ENCODE measurements at places on chromosomes 16 and 17.

GRCh38 chr17:19005137-19005773 is 691 bp upstream of the FAM83G start:
- no peak for DNase-seq

GRCh38 chr17:17422641-17423040 is 54.2 kb upstream of the MED9 start:
- no peak for DNase-seq

DNA sequence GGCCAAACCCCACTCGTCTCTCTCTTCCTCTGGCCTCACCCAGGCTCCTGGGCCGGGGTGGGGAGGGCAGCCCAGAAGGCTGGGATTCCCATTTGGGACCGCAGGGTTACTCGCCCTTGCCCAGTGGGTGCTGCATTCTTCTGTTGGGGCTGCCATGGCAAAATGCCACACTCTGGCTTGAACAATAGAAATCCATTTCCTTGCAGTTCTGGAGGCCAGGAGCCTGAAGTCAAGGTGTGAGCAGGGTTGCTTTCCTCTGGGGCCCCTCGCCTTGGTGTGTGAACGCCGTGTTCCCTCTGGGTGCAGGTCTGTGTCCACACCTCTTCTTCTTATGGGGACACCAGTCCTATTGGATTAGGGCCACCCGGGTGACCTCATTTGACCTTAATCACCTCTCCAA is 105.8 kb upstream of the GSE1 start:
- DNase-seq, result no peak

GRCh38 chr17:3447625-3448024 is 14.0 kb upstream of the OR1E2 start:
- DNase-seq, result peak; percentile 11

DNA sequence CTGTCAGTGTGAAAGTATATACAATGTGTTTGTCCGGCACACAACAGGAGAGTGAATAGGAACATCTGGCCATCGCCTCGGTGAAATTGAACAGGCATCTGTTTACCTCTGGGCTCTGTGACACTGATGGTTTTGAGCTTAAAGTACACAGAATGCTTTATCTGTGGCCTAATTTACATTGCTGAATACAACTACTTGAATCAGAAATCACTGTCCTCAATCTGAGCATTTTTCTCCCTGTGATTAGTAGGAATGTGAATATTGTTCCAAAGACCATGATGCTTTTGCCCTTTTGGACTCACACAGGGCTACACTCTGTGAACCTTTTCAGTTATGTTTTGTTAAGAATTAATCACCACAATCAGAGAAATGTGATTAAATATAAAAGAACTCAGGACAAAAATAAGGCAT is 323.0 kb upstream of the TBX2 start:
- DNase-seq, result no peak

- peak; percentile 24 for DNase-seq
Measured at GRCh38 chr16:66159987-66160386, 206.5 kb upstream of the CDH5 start.

DNA sequence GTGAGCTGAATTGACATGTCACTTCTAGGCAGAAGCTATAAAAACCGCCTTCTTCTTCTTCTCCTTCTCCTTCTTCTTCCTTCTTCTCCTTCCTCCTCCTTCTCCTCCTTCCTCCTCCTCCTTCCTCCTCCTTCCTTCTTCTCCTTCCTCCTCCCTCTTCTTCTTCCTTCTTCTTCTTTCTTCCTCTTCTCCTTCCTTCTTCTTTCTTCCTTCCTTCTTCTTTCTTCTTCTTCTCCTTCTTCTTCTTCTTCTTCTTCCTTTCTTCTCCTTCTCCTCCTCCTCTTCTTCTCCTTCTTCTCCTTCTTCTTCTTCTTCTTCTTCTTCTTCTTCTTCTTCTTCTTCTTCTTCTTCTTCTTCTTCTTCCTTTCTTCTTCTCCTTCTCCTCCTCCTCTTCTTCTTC is 4.8 kb upstream of the FBXL19 start:
- DNase-seq, result no peak

DNA sequence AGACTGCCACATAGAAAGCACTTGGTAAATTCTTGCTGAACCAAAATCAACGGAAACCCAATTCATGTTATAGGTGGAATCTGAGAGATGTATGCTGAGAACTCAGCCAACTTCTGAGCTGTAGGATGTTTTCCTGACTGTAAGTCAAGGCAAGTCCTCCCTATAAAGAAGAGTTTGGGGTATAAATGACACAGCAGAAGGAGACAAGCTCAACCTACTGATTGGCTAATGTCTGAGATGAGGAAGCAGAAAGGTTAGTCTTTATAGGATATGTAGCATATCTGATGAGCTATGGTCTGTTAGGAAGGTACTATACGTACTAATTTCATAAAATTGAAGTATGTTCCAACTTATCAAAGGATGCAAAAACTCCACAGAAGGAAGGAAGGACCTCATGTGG is 99.5 kb downstream of the XYLT1 start:
- DNase-seq, result no peak

DNA sequence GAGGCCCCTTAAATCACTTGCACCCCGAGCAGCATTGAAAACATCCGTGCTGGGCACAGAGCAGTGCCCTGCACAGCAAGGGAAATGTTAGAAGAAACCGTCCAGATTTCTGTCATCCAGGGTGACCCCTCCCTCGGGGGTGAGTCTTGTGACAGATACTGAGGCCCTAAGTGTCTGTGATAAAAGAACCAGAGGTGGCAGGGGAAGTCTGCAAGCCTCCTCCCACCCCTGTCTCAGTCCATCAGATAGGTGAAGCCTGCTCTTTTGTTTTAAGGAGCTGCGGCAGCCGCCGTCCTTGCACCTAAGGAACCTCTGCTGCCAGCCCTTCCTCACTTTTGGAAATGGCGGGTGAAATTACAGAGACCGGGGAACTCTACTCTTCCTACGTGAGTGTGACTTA is 845 bp upstream of the NAT9 start:
- no peak for DNase-seq

DNA sequence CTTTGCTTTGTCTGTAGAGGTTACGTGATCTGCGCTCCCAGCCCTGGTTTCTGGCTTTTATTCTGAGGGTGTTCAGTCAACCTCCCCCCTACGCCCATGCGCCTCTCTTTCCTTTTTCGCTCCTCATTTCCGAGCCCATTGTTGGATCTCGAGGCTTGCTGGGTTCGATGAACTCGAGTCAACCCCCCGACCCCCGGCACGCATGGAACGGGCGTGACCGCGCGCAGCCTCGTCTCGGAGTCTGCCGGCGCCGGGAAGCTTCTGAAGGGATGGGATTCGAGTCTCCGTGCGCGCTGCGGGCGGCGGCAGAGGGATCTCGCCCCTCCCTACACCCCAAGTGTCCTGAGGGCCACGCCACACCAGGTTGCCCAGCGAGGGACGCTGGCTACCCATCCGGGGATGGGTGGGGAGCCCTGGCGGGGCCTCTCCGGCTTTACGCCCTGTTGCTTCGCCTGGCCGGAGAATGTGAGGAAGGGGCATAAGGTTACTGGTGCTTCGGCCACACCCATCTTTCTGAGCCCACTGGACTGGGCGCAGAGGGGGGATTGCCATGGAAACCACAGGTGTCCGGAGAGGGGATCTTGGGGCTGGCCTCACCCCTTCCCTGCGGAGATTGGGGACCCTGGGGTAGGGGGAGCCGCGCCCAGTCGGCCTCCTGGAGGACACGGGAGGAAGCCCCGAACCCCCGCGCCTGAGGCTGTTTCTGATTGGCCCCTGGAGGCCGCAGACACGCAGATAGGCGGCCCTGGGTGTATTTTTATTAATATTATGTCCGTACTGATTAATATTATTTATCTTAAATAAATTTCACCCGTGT is 1.8 kb downstream of the MAPT start:
- peak; percentile 5 for DNase-seq

DNA sequence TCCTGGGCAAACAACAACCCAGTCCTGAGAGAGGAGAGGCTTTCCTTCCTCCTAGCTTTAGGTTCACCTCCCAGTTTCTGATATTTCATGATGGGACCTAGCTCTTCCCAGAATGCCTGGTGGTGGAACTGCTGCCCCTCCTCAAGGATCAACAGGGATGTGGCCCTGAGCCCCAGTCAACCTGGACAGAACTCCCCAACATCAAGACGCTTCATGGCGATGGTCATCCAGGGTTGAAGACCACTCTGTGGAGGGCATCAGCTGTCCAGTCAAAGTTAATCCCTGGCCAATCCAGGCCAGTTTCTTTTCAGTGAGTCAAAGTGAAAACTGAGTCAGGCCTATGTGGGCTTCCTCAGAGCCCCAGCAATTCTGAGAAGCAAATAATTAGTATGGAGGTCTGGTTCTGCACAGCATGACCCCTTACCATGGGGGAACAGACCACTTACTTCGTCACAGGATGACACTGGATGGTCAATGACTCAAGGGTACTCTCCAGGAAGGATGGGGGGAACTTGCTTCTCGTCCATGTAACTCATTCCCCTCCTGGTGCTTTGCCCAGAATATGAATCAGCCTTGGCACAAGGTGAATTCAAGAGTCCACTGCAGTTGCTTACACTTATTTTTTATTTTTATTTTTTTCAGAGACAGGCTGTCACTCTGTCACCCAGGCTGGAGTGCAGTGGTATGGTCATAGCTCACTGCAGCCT is 14.7 kb upstream of the XYLT2 start:
- no peak for DNase-seq

DNA sequence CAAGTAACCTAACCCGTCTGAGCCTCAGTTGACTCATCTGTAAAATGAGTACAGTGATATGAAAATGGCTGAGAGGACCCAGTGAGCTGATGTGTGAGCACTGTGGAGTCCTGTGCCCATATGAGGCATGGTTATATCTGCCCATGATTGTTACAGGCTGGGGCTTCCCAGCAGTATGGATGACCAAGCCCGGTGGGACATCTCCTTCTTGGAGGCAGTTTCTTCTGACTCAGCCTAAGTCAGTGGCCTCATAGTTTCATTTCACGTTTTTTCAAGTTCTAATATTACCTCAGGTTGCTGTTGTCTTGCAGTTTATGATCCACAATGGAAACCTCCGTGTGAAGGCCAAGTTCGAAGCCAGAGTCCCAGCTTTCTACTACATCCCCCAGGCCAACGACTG is 4.8 kb downstream of the ADAP2 start:
- DNase-seq, result no peak

GRCh38 chr16:67672306-67672705 is 5.7 kb downstream of the C16orf86 start:
- DNase-seq, result no peak

DNA sequence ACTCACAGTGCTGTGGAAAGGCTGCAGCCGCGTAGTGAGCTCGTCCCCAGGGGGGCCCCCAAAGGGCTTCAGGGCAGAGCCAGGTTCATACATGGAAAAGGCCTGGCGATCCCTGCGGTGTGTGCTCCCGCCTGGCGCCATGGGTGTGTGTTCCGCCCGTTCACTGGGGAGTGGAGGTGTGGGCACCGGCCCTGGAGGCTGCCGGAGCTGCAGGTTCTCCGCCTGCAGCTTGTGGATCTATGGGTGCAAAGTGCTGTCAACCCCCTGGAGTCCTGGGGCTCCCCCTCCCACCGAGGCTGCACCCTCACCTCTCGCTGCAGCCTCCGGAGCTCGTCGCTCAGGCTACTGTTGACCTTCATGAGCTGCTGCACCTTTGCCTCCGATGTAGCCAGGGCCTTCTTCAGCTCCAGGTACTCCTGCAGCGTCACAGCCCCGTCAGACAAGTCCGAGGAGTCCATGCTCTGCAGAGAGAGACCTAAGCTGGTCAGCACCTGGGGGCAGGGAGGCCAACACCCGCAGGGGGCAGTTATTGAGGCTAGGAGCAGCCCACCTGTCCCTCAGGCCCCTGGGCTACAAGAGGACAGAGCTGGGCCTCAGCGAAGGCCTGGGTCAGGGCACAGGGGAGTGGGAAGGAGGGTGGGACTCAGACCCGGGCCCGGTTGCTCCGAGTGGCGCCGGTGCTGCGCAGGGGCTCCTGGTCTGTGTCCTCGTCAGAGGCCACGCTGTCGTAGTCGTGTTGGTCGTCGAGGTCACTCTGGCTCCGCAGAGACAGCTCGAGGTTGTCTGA is 7.9 kb downstream of the TP53I13 start:
- DNase-seq, result no peak

GRCh38 chr16:72371307-72372086 is 199.5 kb upstream of the PMFBP1 start:
- DNase-seq, result peak; percentile 84

GRCh38 chr17:77909236-77909635 is 49.3 kb upstream of the TNRC6C start:
- DNase-seq, result no peak

GRCh38 chr17:78237401-78238012 is 6.1 kb downstream of the TMEM235 start:
- DNase-seq, result no peak

DNA sequence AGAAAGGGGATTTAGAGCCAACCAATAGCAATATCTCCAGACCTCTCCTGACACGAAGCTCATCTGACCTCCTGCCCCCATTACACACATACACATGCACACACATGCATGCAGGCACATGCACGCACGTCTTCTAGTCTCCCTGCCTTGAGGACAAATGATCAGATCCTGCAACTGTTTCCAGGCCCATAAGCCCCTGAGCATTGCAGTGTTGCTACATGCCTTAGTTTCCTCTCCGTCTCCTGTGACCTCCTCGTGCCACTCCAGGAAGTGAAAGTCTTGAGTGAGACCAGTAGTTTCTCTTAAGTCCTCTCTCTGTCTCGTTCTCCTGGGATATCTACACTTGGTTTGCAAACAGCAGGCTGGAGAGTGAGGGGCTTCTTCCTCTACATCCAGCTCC is 8.2 kb downstream of the CIITA start:
- no peak for DNase-seq

GRCh38 chr17:36127911-36128310 is 24.3 kb downstream of the CCL4 start:
- no peak for DNase-seq

DNA sequence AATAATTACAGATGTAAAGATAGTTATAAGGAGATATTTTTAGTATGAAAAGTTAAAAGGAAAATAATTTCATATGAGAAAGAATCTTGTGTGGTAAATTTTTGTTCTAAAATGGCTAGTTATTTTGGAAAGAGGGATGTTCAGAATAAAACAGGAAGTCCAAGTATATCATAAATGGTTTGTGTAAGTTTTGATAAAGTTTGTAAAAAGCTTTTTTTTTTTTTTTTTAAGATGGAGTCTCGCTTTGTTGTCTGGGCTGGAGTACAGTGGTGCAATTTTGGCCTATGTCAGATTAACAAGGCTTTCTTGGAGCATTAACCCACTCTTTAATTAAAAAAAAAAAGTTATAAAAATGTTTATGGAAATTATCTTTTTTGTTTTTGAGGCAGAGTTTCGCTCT is 8.2 kb upstream of the CDK10 start:
- no peak for DNase-seq

- no peak for DNase-seq
Measured at GRCh38 chr16:473046-474043, 47.9 kb downstream of the RAB11FIP3 start.

GRCh38 chr17:55664287-55664686 is 58.4 kb downstream of the TMEM100 start:
- DNase-seq, result no peak

DNA sequence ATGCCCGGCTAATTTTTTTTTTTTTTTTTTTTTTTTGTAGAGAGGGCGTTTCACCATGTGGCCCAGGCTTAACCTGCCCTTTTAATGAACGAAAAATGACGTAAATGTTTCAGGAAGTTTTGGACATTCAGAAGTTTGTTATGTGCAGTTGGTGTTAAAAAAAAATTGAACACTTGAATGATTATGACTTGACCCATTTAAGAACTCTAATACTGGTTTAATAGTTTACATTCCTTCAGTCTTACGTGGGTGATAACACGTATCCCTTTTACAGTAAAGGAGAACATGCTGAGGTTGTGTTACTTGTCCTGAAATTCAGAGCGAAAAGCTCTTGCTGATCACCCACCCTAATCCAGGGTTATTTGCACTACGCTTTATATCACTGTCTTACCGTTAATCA is 1.7 kb downstream of the MLYCD start:
- peak; percentile 13 for DNase-seq
